ENCODE measurements at places on chromosomes 6 and 20. TPM values are rescaled to one million over a fixed set of nuclear protein-coding genes. Genes with fewer than 3 reads are reported as not detected.

DNA sequence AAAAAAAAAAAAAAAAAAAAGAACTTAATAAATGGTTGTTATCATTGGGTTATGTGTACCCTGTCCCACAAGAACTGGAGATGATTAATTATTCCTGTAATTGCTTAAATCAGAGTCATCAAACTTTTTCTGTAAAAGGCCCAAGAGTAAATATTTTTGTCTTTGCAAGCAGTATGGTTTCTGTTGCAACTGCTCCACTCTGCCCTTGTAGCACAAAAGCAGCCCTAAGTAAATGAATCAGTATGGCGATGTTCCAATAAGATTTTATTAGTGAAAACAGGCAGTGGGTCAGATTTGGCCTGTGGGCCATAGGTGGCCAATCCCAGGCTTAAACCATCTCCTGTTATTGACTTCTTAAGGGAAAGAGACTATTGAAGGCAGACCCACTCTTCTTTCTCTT, 252.7 kb downstream of the TSHZ2 start:
- no peaks in the 10 kb centered on the region for H3K27me3 ChIP-seq
- peaks cover 2% of the 10 kb centered on the region for H3K4me1 ChIP-seq
- no peak for DNase-seq
- no peak overlapping the region for H3K27ac ChIP-seq

DNA sequence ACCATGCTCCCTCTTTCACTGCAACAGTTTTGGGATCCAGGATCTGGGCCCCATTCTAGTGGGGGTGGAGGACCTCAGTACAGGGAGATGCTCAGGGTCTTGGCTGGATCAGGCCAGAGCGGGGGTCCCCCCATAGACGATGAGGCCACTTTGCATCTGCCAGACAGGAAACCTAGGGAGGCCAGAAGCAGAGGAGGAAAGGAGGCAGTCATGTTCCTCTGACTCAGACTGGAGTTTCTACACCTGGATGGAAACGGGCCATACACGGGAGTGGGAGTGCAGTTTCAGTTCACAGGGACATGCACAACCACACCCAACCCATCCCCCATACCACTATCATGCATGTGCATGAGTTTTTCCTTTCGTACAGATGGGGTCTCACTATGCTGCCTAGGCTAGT, 3.6 kb upstream of the EMILIN3 start:
- DNase-seq: no peak
- peaks cover 19% of the 10 kb centered on the region for H3K27me3 ChIP-seq
- no peak overlapping the region for H3K27ac ChIP-seq

Gene KIAA0408
- 3.1 TPM for total RNA-seq

Gene CD24
- total RNA-seq: 1,551 TPM

Gene DST
- total RNA-seq: 85.1 TPM

Gene PAK5
- 0.20 TPM for total RNA-seq

DNA sequence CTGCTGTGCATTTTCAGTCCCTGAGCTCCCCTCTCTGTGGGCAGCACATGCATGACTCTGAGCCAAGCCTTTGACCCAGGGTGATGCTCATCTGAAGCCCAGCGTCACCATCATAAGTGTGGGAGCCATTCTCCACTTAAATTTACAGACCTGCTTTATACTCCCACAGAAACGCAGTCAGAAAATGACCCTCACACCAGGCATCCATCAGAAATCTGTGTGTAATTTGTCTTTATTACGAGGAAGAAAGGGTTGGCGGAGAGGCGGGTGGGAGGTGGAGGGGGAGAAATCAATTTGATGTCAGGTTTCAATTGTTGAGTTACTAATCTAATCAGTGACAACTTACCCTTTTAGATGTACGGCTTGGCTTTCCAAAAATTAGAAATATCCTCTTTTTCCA, 353.6 kb downstream of the MAFB start:
- no peak overlapping the region for H3K4me3 ChIP-seq
- H3K4me1 ChIP-seq: no peaks in the 10 kb centered on the region
- DNase-seq: no peak
- no peak overlapping the region for H3K27ac ChIP-seq
- H3K27me3 ChIP-seq: no peaks in the 10 kb centered on the region
- H3K36me3 ChIP-seq: no peaks in the 10 kb centered on the region

Gene HUS1B
- 0.96 TPM for total RNA-seq

Gene ADISSP
- total RNA-seq: 79.2 TPM

All from H9 (cell line).